Bladder microvascular endothelial cell (primary cell): ENCODE measurements at places on chromosomes 13 and 19. TPM values are rescaled to one million over a fixed set of nuclear protein-coding genes. Genes with fewer than 3 reads are reported as not detected.

KLK10 gene
- 2.3 TPM in 1 of 2 replicates, not detected in the other for total RNA-seq

DZIP1 gene
- total RNA-seq, result 0.97 and 2.9 TPM in 2 replicates

CILP2 gene
- under 0.01 TPM in 1 of 2 replicates, not detected in the other for total RNA-seq

SCEL gene
- not detected in 2 replicates for total RNA-seq

MTUS2 gene
- not detected in 2 replicates for total RNA-seq

IFI30 gene
- 4.4 and 5.7 TPM in 2 replicates for total RNA-seq

CRX gene
- total RNA-seq, result under 0.01 TPM in 1 of 2 replicates, not detected in the other

TEX101 gene
- not detected in 2 replicates for total RNA-seq
